ENCODE measurements at places on chromosomes 1 and 21. TPM values are rescaled to one million over a fixed set of nuclear protein-coding genes. Genes with fewer than 3 reads are reported as not detected.

- no peak overlapping the region for H3K4me3 ChIP-seq
- H3K27ac ChIP-seq, result no peak overlapping the region
- DNase-seq, result no peak
- H3K27me3 ChIP-seq, result peaks cover 2% of the 10 kb centered on the region
These were observed 19.1 kb upstream of the LYST start for GRCh38 chr1:235885655-235886262.

The UBL4B gene
- total RNA-seq, result not detected

DNA sequence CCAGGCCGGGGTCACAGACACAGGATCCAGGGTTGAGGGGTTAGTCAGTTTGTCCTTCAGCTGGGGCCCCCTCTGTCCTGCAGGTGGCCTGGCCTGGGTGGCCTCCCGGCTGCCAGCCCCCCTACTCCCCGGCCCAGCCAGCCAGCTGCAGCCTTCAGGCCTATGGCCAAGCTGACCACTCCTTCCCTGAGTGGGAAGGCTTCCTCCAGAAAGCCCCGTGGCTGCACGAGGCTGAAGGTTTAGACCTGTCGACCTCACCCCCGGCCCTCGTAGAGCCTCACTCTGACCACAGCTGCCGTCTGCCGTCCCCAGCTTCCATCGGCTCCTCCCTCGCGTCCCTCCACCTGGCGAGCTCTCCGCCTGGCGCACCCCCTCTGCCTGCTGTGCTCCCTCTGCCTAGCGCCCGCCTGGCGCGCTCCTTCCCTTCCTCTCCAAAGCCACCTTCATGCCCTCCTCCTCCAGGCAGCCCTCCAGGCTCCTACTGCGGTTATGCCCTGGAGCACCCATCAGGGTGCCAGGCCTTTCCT is 9.6 kb downstream of the TTLL10 start:
- H3K36me3 ChIP-seq, result no peaks in the 10 kb centered on the region
- peaks cover 5% of the 10 kb centered on the region for H3K27me3 ChIP-seq
- no peaks in the 10 kb centered on the region for H3K4me1 ChIP-seq
- H3K4me3 ChIP-seq, result no peak overlapping the region
- no peak overlapping the region for H3K27ac ChIP-seq

- no peak for DNase-seq
- H3K4me1 ChIP-seq, result peaks cover 8% of the 10 kb centered on the region
- no peak overlapping the region for H3K4me3 ChIP-seq
- peaks cover 6% of the 10 kb centered on the region for H3K27me3 ChIP-seq
- H3K27ac ChIP-seq, result no peak overlapping the region
These were observed 107.2 kb downstream of the LAMC2 start for GRCh38 chr1:183293241-183293640.

The LGR6 gene
- 0.37 TPM for total RNA-seq

DNA sequence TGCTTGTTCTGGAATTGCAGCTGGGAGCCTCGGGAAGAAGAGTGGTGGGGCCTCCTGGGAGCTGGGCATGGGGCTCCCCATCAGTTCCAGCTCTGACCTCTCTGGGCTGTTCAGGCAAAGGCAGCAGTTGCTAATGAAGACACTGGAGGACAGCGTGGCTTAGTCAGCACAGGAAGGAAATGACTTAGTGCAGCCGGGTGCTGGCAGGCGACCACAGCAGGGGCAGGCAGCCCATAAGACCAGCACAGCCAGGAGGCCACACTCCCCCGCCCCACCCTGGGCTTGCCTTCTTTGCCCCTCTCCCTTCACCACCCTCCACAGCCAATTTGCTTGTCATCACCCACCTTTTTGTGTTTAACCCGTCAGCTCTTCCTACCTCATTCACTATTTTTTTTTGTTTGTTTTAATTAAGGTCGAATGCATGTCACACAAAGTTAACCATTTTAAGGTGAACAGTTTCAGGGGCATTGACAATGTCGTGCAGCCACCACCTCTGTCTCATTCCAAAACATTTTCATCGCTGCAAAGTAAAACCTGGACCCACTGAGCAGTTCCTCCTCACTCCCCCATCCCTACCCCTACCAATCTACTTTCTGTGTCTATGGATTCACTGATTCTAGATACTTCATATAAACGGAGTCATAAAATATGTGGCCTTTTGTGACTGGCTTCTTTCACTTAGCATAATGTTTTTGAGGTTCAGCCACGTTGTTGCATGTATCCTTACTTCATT is 10.9 kb downstream of the OLIG2 start:
- DNase-seq, result peak; percentile 43
- H3K36me3 ChIP-seq, result peaks cover 5% of the 10 kb centered on the region
- H3K4me3 ChIP-seq, result peak overlapping the region; percentile 10
- peaks cover 43% of the 10 kb centered on the region for H3K4me1 ChIP-seq
- peak overlapping the region; percentile 31 for H3K27ac ChIP-seq
- H3K27me3 ChIP-seq, result peaks cover 26% of the 10 kb centered on the region

DNA sequence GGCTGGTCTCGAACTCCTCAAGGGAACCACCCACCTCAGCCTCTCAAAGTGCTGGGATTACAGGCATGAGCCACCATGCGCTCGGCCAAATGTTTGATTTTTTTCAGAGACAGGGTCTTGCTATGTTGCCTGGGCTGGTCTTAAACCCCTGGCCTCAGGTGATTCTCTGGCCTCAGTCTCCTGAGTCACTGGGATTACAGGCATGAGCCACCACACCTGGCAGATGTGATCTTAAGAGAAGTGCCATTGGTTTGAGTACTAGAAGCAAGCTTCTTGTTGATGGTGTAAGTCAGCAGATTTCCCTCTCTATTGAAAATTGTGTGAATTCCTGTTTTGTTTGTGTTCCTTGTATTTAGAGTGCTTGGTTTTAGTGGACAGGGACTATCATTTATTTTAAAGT is 5.2 kb downstream of the CAP1 start:
- no peak for DNase-seq
- no peaks in the 10 kb centered on the region for H3K27me3 ChIP-seq
- no peak overlapping the region for H3K4me3 ChIP-seq
- H3K36me3 ChIP-seq, result no peaks in the 10 kb centered on the region

- no peaks in the 10 kb centered on the region for H3K36me3 ChIP-seq
- no peak overlapping the region for H3K4me3 ChIP-seq
- no peak overlapping the region for H3K27ac ChIP-seq
- no peaks in the 10 kb centered on the region for H3K27me3 ChIP-seq
- H3K4me1 ChIP-seq, result peaks cover 2% of the 10 kb centered on the region
These were observed 190.1 kb downstream of the HLX start for GRCh38 chr1:221069178-221069903.
